ENCODE measurements at places on chromosomes 1 and 21.

GRCh38 chr1:245418077-245418476 is 263.3 kb downstream of the KIF26B start:
- DNase-seq, result no peak

DNA sequence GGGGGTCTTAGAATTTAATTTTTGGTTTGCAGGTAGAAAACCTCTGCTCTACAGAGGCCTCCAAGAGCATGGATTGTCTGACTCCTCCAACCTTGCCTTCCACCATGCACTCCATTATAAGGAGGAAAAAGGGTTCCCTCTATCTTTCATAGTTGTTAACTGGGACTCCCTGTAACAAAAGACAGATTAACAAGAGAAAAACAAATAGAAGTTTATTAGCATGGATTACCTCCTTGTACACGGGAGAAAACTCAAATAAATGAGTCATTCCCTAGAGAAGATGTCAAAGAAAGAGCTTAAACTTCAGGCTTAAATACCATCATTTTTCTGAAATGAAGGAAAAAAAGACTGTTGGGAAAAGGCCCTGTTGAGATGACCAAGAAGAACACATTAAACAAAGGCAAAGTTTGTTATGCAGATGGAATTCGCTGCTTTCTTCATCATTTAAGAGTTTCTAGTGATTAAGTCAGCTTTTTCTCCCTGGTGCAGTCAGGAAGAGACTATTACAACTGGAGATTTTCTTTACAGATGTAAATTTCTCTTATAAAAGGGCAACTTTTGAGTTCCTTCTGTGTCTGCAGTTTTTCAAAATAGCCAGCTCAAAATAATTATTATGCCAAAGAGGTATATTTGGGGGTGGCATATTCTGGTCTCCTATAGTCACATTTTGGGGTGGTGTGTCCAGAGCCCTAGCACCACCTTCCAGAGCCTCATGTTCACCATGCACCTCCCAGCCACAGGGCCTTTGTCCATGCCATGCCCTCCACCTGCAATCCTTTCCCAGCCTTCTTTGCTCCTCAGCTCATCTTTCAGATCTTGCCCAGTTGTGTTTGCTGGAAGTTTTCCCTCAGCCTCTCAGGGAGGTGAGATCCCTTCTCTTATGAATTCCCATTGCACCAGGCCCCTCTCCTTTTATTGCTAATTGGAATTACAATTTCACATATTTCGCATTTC is 63.1 kb upstream of the KLHDC7A start:
- DNase-seq, result no peak

GRCh38 chr1:30034105-30034626 is 689.2 kb downstream of the MATN1 start:
- DNase-seq, result no peak

GRCh38 chr1:59199719-59200376 is 97.0 kb upstream of the FGGY start:
- no peak for DNase-seq

DNA sequence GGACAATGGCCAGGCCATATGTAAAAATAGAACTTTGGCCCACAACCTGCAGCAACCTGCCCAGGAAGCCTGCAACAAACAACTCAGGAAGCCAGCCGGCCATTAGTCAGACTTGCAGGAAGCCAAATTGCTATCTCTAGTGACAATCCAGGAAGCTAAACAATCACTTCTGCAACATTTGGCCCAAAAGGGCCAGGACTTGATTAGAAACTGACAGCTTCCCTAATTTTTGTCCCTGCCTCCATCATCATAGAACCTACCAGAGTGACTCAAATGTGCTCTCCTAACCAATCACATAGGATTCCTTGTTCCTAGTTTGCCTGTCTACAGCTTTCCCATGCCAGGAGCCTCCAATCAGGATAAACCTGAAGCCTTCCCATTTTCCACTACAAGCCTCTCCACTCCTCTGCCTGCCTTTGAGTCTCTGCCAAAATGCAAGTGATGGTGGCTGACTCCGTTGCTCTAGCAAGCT is 639.3 kb downstream of the PTPRU start:
- DNase-seq, result no peak

GRCh38 chr21:25188677-25189079 is 418.6 kb downstream of the MRPL39 start:
- DNase-seq, result no peak

DNA sequence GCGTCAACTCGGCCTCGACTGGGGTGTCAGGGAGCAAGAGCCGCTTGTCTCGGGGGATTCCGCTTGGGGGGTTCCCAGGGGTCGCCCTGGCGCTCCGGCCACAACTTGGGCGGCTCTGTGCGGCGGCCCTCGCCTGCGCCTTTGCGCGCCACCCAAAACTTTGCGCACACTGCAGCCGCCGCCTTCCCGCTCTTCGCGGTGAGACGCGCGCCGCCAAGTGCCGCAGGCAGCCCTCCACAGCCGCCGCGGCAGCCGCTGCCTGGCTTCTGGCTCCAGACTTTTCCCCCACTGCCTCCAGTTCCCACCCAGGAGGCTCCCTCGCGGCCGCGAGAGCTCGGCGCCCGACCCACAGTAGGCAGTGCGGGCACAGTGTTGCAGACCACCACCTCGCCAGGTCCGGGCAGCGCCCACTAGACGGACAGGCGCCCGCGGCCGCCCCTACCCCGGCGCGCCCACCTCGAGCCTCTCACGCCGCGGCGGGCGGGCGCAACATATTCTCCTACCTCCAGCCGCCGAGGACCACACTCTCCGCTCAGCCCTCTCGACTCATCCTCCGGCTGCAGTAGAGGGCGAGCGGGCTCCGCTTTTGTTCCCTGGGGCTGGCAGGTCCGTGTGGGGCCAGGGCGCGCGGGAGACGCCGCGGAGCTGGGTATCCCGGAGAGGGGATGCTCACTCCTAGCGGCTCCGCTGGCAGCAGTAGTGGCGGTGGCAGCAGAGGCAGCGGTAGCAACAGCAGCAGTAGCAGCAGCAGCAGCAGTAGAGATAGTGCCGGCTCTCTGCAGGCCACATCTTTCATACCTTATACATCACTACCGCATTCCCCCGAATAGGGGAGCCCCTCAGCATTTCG is 296.6 kb downstream of the OMA1 start:
- DNase-seq, result no peak

Data from stimulated activated CD4-positive, alpha-beta T cell treated with anti-CD3 and anti-CD28 coated beads, Interleukin-1b, Interleukin-23, amount 100 ng/mL, for 1 hour (primary cell).